ENCODE measurements at places on chromosomes 5 and 9.

- no peak for DNase-seq
Observed at GRCh38 chr5:151520294-151520693, 70.8 kb downstream of the FAT2 start.

DNA sequence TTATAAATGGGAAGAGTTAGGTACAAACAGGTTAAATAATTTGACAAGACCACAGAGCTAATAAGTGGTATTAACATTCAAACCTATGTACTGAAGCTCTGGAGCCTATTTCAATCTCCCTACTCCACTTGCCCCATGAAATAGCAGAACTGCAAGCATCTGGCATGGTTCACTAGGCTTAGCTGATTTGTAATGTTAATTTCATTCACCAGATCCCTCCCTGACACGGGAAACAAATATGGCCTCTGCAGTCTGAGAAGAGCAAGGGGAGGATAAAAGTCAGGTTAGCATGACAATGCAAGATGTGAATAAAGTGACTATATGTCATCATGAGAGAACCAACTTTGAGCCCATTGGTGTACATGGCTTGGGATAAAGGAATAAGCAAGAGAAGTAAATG is 428.8 kb downstream of the BRINP1 start:
- DNase-seq: no peak

- DNase-seq: no peak
Observed at GRCh38 chr5:89904442-89904841, 505.1 kb downstream of the CETN3 start.

DNA sequence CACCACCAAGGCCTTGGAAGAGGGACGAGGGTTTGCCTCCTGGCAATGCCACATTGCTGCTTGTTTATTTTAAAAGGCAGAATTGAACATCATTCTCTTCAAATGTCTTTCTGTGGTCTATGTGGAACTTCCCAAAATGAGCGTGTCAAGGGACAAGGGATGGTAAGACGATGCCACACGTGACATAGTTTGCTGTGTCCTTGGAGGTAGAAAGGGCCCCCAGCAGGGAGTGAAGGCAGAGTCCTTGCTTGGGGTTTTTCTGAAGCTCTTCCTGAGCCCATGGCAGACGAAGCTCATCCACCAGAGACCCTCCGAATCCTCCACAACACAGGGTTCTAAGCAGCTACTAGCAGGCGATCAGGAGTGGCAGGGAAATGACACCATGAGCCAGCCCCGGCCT is 28.3 kb downstream of the PRRX2 start:
- DNase-seq: no peak

- peak; percentile 66 for DNase-seq
Observed at GRCh38 chr9:37747271-37747753, 6.3 kb upstream of the TRMT10B start.

GRCh38 chr5:93589829-93590215 is 6.8 kb downstream of the NR2F1 start:
- no peak for DNase-seq

DNA sequence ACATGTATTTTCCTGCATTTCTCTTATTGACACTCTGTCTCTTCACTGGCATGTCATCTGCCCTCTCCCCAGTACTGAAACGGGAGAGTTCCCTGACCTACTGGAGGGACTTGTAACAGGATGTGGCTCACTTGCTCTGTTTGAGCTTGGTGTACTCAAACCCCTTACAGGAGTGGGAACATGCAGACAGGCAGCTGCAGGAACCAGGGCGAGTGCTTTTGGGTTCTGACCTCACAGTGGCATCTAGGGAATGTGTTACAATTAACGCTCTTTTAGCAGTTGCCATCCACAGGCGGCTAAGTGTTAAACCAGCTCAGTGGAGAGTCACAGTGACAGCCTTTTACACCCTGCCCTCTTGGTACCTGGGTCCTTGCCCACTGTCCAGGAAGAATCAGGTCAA is 300.3 kb upstream of the GRAMD2B start:
- DNase-seq: no peak

- DNase-seq: no peak
Observed at GRCh38 chr9:93577975-93578682, 1.7 kb downstream of the PHF2 start.

DNA sequence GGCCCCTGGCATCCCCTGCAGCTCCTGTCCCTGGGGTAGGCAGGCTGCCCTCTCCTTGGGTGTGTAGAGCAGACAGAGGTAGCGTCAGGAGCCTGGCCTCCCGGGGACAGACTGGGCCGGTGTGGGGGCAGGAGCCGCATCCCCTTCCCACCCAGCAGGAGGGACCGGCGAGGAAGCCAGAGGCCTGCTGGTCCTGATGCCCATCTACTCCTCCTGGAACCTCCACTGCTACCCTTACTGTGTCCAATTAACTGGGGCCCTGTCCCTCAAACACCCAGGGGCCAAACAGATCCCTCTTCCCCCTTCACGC is 15.6 kb downstream of the RALGDS start:
- no peak for DNase-seq

DNA sequence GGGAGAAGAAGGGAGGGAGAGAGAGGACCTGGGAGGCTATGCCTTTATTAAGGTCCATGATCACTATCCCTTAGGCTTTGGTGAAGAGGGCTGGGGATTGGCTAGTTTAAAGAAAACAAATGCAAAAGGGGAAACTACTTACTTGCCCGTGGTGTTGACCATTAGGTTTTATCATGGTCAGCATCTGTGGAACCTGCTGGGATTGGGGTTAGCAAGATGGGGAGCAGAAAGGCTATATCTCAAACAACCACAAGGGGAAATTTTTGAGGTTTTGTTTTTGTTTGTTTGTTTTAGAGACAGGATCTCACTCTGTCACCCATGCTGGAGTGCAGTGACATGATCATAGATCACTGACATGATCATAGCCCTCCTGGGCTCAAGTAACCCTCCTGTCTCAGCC is 9.0 kb upstream of the RAD23B start:
- DNase-seq: no peak

GRCh38 chr5:79756076-79756475 is 66.4 kb downstream of the CMYA5 start:
- no peak for DNase-seq

DNA sequence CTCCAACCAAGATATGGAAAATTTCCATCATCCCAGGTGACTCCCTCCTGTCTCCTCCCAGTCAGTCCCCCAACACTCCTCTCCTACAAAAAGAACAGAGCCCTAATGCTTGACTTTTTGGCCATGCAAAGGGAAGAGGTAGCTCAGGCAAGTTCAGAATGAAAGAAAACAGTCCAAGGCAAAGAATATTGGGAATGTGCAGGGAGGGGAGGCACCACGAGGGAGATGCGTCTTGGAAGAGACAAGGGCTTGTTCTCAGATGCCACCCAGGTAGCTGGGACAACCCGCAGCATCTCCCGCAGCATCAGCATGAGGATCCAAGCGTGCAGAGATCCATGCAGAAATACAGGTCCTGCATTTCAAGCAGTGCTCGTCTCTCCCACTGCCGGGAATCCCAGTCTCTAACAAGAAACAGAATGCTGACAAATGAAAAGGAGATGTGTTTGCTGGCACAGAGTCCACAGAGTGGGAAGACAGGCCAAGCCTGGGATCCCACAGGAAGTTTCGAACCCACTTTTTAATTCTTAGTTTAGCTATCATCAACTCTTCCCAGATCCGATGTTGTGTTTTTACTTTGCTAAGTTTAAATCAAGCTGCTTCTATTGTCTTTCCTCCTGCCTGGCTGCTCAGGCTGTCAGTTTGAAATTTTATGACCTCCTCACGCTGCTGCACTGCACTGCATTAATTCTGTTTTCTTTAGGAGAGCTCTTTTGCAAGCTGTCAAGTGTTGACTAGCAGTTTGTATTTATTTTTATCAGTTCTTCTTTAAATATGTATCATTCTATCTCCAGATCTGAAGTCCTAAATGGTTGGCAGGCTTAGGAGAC is 86.8 kb upstream of the OSMR start:
- DNase-seq: no peak

DNA sequence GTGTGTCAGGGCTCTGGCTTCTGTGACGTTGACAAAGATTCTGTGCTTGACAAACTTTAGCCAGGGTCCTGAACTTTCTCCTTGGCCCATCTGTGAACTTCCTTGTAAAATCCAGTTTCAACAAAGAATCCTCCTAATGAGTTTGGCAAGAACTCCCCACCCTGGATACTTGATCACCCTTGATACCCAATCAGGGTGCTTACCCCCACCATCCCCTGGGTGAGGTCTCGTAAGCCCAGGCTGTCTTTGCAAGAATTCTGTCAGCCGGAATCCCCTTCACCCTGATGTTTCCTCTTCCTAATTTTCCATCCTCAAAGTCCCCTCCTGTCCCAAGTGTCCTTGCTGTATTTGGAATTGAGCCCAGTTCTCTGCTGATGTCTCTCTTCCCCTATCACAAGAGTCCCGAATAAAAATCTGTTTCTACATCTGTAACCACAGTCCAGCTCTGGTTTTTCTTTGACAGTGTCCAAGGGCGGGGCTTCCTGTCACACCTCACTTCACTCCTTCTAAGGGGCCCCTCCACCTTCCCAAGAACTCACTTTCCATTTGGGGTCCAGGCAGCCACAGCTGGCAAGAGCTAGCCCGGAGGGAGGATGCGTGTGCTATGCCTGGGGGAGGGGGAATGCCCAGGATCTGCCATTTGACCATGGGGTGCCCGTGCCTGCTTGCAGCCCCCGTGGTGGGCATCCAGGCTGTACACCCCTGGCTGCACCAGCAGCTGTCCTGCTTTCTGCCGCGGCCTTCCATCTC is 2.7 kb upstream of the CARD19 start:
- DNase-seq: peak; percentile 46

DNA sequence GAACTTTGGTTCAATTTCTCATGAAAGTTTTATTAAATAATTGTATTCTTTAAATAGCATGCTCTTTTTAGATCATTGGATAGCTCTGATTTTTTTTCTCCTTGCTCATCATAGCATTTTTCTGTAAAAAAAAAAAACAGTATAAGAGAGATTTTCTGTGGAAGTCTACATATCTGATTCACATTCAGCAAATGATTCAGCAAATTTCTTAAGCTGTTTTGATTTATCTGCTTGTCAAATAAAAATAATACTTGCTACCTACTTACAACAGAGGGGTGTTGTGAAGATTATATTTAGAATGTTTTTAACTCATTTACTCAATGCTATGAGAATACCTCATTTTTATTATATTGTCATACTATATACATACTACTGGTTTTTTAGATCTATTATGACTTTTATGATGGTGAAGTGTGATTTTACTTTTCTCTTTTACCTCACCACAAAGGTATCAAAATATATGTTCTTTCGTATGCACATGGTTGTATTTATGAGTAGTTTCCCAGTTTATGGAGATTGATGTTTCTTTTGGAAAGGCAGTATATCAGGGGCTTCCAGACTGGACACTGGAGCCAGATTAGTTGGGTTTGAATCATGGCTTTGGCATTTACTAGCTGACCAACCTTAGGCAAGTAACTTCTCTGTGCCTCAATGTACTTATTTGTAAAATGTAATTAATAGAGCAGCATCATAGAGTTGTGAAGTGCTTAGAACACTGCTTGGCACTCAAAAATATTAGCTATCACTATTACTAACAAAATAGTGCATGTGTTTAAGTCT is 25.5 kb downstream of the TNPO1 start:
- DNase-seq: no peak

DNA sequence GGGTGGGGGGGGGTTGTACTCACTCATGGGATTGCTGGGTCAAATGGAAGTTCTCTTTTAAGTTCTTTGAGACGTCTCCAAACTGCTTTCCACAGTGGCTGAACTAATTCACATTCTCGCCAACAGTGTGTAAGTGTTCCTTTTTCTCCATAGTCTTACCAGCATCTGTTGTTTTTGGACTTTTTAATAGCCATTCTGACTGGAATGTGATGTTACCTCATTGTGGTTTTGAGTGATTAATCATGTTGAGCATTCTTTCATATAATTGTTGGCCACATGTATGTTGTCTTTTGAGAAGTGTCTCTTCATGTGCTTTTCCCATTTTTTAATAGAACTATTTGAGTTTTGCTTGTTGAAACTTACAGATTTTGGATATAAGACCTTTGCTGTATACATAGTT is 94.9 kb upstream of the PLPPR1 start:
- no peak for DNase-seq

GRCh38 chr5:102040326-102040725 is 255.8 kb downstream of the SLCO4C1 start:
- DNase-seq: no peak

All from pons (tissue), 1 donor.